NCI-H446 (cell line): ENCODE measurements at places on chromosomes 7 and 10.
A peak's percentile ranks its signal among the peaks of the same experiment; 100 is the strongest.

DNA sequence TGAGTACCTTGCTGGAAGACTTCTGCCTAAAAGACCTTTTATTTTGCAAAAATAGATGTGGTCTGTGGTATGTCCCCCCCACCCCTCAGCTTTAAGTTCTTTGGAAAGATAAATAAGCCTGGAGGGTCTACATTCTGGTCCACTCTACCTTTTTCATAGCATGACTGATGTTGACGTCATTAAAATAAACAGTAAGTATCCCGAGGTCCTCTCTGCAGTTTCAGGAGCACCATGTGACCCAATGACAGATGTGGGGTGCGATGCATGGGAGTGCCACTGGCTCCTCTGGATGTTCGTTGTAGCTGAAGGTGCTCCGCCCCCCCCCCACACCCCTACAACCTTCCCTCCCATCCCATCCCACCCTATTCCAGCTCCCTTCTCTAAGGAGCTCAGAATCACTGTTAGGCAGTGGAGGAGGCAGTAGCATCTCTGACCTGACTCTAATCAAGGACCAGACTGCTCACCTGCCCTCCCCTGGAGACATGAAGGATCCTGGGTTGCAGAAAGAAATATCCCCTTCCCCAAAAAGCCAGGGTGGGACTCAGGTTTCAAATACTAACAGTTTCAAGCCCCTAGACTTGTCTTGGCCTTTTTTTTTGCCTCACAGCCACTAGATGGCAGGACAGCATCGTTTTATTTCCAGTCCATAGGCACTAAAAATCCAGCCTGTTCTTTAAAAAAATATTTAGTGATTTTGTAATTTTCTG is 25.1 kb downstream of the CASP7 start:
- peak; percentile 13 for DNase-seq

DNA sequence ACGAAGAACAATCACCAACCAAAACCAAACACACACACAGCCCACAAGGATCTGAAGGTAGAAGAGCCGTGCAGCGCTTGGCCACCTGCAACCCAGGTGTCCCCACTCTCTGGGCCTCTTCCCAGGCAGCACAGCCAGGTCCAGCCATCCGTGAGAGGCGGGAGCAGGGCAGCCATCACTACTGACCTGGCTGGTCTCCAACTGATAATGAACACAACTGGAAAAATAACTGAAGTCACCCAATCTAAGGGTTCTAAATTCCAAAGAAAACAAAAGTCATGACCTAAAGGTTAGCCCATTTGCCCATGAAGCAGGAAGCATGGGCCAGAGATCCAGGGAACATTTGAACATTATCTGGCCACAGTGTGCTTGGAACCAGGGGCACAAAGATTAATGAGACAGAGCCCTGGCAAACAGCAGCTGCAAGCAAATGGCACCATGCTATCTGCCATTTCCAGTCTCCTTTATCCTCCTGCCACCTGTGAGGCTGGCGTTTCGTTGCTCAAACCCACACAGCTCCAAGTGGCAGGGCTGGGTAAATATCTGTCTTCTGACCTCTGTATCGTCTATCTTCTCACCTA is 207.9 kb downstream of the TNS3 start:
- no peak for DNase-seq

- no peak for DNase-seq
Measured at GRCh38 chr10:107631876-107632275, 467.4 kb upstream of the SORCS1 start.

DNA sequence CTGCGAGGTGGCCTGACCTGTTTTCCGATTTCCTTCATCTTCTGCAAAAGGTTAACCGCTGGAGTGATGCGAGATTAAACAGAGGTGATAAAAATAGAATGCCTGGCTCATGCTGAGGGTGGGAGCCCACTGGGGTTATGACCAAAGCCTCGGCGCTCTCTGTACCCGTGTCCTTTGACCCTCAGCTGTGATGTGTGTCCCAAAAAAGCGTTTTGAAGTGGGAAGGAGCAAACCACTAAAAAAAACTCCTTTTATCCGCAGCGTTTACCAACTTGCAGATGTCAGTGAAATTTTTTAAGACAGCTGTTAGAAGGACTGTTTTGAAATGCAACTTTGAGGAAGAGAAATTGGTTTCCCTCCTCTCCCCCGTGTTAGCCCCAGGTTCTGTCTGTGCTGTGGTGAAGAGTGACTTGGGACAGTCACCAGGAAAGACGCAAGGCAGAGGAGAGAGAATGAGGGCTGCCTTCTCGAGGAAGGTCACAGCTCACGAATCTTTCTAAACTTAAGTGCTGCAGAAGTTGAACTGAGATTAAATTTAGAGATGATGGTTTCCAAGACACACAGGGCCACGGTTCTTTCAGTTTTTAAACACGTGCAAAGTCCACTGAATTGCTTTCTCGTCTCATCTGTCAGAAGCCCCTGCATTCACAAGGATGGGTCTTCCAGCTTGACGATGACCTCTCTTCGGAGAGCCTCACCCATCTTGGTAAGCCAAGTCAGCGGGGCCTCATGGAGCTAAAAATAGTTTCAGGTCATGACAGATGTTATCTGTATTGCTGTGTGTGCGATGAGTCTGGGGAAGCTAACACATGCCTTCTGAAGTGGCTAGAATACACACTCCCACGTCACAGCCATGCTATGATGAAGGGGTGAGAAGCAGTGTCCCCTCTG is 27.6 kb downstream of the AMZ1 start:
- no peak for DNase-seq

DNA sequence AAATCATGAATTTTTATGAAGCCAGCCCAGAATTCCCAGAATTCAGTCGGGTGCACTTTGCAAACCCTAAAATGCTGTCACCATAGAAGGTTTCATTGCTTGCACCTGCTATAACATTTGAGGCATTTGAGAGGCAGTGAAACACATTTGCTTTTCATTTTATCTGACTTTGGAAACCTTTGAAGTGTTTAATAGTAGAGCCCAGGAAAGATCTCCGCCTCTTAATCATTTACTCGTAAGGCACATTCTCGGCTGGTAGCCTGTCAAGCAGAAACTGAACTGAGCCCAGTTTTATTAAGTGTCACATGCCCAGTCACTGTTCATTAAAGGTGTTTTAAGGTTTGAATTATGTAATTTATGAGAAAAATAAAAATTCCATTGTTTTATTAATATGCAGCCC is 247.6 kb downstream of the EMX2 start:
- no peak for DNase-seq

GRCh38 chr7:78039790-78040776 is 241.5 kb downstream of the PHTF2 start:
- DNase-seq, result no peak

DNA sequence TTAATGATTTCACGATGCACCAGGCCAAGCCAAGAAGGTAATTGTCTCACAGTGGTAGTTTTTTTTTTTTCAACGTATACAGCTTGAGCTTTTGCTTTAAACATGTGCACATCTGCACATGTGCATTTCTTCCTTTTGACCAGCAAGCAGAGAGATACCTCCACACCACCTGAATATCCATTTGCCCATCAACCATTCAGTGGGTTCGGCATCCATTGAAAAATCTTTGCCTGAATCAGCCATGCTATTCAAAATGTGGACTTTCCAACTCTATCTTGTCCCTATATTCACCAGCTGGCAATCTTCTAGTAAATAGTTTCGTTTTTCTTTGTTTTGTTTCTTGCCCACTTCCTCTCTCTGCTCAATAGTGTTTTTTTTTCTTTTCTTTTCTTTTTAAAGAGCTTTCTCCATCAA is 7.7 kb upstream of the TRA2A start:
- no peak for DNase-seq

GRCh38 chr10:132558516-132559413 is 21.2 kb downstream of the INPP5A start:
- no peak for DNase-seq

- DNase-seq, result no peak
Measured at GRCh38 chr10:3418041-3418754, 245.6 kb upstream of the PITRM1 start.

DNA sequence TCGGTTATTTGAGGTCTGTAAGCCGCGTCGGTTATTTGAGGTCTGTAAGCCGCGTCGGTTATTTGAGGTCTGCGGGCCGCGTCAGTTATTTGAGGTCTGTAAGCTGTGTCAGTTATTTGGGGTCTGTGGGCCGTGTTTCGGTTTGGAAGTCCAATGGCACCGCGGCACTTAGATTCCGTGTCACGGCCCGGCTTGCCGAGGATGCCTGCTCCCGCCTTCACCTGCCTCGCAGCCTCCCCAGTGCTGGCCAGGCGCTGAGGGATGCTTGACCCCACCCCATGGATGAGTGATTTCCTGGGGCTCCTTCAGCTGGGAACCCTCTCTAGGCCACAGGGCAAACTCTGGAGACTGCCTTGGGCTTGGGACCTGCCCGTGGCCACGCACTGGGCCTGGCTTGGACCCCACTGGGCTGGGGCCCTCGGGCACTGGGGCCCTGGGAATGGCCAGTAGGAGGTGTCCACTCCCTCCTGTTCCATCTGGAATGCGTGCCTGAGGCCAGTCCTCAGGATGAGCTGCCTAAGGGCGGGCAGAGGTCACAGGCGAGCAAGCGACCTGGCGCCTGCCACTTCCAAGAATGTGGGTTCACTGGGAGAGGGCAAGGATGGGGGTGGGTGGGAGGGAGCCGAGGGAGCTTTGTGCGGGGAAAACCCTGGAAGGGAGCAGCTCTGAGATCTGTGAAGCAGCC is 25.6 kb downstream of the ADGRA1 start:
- no peak for DNase-seq

- no peak for DNase-seq
Measured at GRCh38 chr7:116771640-116772039, 90.7 kb upstream of the CAPZA2 start.

DNA sequence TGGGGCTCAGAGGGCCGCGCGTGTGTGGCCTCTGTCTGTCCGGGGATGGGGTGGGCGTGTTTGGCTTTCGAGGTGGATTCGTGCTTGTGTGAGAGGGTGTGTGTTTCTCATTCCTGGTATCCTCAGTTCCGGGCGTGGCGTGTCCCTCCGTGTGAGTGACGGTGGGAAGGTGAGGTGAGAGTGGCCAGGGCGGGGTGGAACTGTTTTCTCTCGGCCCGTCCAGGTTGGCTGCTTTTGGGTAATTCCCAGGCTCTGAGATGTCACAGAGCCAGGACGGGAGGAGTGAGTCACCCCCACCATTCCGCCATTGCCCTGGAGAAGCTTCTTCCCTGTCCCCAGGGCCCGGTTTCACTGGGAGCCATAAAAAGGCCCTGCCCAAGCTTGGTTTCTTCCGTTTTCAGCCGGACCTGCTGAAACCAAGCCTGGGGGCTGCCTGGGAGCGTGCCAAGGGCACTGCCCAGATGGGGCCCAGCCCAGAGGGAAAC is 21.3 kb upstream of the CLDN4 start:
- DNase-seq, result no peak

GRCh38 chr7:52726986-52727385 is 308.4 kb upstream of the POM121L12 start:
- no peak for DNase-seq

DNA sequence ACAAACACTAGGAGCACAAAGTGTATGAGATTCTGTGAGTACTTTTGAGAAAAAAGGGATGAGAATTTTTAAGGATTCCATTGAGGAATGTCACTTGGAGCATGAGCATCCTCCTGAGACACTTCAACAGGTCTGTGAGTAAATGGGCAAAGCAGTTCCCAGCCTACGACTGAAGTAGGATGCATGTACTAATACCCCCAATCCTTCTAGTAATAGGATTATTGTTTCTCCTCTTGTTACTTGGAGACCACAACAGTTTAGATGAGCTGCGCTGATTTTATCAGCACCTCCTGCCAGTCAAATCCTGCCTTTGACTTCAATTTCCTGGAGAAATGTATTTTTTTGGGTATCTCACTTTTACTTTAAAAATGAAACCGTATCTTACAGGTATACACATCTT is 820 bp downstream of the BBS9 start:
- no peak for DNase-seq

DNA sequence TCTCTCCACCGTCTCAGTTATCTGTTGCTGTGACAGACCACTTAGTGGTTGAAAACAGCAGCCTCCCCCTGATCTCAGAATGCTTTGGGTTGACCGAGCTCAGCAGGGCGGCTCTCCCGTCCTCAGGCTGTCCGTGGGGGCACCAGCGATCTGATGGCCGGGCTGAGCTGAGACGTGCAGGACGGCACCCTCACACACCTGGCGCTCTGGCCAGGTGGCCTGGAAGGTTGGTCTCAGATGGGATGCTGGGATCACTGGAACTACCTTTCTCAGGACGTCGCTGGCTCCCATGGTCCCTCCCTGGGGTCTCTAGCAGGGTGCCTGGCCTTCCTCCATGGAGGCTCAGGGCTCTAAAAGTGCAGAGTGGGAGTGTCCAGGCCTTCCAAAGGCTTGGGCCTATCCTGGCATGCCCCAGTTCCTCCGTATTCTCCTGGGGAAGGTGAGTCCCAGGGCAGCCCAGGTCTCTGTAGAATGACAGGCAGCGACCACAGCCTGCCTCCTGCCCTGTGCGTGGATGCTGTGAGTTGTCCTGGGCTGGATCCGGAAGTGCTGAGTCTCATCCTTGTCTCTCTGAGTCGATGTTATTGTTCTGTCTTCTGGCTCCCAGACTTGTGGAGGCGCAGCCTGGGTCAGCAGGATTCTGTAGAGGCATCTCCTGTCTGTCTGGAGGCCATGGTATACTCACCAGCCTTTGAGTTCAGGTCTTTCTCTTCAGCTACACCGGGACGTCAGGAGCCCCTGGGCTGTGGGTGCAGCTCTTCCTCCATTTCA is 12.2 kb upstream of the PWWP2B start:
- DNase-seq, result no peak

- no peak for DNase-seq
Measured at GRCh38 chr10:23199768-23200511, 7.8 kb downstream of the PTF1A start.

DNA sequence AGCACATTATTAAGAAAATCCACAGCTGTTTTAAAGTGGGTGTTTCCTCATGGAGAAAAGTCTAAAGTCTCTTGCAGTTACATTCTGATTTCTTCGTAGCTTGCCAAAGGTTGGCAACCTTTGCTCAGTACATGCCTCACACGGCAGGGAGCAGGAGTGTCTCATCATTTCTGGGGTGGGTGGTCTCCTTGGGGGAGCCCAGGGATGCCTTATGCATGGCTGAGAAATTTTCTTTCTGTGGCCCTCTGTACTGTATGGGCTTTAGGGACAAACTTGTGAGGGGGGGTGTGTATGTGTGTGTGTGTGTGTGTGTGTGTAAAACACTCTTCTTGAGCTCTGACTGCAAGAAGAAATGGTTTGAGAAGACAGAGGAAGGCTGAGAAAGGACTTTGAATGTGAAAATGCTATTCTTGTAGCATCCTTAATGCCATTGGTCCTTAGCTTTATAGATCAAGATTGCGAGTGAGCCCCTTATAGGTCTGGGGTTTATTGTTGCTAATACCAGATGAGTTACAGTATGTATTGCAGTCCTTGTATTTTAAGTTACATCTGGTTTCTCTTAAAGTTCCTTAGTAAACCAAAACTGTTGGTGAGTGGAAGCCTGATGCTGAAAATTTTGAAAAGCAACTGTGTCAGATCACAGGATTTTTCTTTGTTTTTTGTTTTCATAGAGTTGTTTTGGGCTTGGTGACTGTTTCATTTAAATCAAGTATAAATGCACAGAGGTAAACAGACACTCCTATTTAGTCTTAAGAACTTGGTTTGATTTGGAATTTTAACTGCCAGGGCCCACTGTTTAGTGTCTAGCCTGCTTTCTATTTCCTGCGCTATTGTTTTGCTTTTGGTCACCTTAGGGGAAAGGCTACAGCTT is 242.0 kb downstream of the BICC1 start:
- DNase-seq, result no peak

DNA sequence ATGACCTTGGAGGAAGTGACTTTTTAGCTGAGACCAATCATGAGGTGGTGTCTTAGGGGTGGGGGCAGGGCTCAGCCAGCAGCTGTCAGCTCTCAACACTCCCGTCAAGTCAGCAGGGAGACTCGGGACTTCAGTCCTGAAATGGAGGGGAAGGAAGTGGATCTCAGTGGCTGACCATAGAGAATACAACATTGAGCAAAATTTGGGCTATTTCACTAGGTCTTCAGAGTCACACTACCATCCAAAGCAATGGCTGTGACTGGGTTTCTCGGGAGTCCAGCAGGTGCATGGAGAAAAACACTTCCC is 16.8 kb upstream of the GIMAP6 start:
- DNase-seq, result no peak
